ENCODE measurements at places on chromosomes 3 and 15. TPM values are rescaled to one million over a fixed set of nuclear protein-coding genes. Genes with fewer than 3 reads are reported as not detected.

UROC1 gene
- not detected for total RNA-seq

GP5 gene
- total RNA-seq: 0.13 TPM

MEGF11 gene
- total RNA-seq: not detected

GHRL gene
- 0.51 TPM for total RNA-seq

MORC1 gene
- not detected for total RNA-seq

CASR gene
- total RNA-seq: not detected

NPAP1 gene
- not detected for total RNA-seq

SH2D7 gene
- total RNA-seq: not detected

GPR149 gene
- total RNA-seq: not detected

DNA sequence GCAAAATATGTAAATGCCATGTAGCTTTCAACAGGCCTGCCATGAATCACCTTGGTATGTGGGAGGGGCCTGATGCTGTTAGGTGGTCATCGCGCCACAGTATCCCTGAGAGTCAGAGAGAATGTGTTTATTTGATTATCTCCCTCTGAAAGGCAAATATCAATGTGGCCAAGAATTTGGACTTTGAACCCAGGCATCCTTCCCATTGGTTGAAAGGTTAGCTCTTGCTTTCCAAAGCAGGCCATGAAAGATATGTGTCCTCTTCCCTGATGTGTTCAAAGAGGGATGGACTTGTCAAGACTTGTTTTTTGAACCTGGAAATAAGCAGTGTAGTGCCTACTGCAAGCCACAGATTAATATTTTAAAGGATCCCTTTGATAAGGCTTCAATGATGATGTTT, 36.7 kb downstream of the SRP14 start:
- no peak for DNase-seq

GRCh38 chr15:74823324-74823723, 3.1 kb upstream of the CPLX3 start:
- no peak for DNase-seq

- DNase-seq: peak; percentile 74
Observed at GRCh38 chr3:185253645-185254410, at the start of gene EHHADH. EHHADH (minus strand) TSS chr3:185254049; CDS start chr3:185254022, 27 bp downstream.

GRCh38 chr3:106635271-106635670, 742.0 kb upstream of the CCDC54 start:
- DNase-seq: no peak

DNA sequence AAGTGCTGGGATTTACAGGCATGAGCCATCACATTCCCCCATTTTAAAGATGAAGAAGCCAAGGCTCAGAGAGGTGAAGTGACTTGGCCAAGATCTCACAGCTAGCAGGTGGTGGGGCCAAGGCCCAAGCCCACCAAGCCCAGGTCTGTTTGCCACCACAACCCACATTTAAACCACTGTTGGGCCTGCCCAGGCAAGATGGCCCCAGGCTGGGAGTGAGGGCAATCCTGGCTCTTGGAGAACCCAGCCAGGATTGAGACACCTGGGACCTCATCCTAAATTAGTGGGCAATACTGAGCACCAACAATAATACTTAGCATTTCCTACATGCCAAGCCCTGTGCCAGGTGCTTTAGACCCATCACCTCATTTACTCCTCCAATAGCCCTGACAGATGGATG, 6.9 kb downstream of the IGDCC3 start:
- DNase-seq: no peak

GRCh38 chr15:59150185-59150584, 45.2 kb downstream of the CCNB2 start:
- no peak for DNase-seq

- DNase-seq: no peak
Observed at GRCh38 chr3:66255865-66256264, 35.1 kb downstream of the SLC25A26 start.

GRCh38 chr15:31974154-31974794, 56.0 kb upstream of the CHRNA7 start:
- no peak for DNase-seq

- DNase-seq: no peak
Observed at GRCh38 chr3:141164852-141165251, 66.8 kb upstream of the PXYLP1 start.

DNA sequence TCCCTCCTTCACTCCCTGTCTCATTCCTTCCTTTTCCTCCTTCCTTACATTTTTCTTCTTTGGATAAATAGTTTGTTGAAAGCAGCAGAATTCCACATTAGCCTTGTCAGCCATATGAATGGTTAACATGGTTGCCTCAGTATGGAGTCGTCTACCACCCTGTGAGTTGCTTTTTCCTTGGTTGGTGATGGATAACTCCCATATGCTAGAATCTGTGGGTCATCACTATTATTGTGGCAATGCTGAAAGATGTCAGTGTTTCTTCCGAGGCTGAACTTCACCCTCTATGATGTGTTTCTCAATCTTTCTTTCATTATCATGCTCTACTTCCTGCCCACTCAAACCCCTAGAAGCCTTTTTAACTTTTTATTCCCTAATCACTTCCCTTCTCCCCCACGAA, 481.8 kb upstream of the KCNMB2 start:
- no peak for DNase-seq

- no peak for DNase-seq
Observed at GRCh38 chr3:115401851-115402501, 221.3 kb upstream of the GAP43 start.

DNA sequence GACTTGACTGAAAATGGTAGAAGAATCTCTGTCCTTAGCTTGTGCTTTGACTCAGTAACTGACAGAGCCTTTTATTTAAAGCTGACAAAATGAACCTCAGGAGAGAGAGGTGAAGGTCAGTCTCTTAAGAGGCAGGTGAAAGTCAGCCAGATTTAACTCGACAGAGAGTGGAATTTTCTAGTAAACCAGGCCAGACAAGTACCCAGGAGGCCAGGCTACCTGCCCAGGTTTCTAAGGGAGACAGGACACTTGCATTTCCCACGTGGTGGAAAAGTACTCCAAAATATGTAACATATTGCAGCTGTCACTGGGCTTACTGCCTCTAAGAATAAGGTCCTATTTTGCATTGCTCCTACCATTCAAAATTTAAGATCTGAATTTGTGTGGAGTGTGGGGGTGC, 167.9 kb downstream of the FMN1 start:
- no peak for DNase-seq

- DNase-seq: no peak
Observed at GRCh38 chr3:183217548-183218332, 35.3 kb upstream of the B3GNT5 start.

DNA sequence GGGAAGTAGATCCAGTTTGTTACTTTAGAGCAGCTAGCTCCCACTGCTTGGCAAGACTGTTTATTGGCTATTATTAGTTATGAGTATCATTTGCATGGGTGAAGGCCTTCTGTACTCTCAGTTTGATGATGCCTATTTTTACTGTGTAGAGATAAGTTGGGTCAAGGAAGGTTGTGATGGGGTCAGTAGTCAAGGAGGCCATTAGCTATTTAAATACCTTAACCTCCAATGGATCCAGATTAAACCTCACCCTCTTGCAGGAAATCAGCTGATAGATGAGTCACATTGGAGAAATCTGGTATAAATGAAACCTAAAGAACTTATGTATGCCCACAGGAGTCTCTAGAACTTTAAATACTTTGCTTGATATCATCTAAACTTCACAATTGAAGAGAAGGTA, 45.0 kb downstream of the THBS1 start:
- peak; percentile 54 for DNase-seq

- no peak for DNase-seq
Observed at GRCh38 chr3:18442756-18443664, 17.9 kb upstream of the SATB1 start.

GRCh38 chr15:63079947-63080626, 37.5 kb downstream of the TPM1 start:
- no peak for DNase-seq

DNA sequence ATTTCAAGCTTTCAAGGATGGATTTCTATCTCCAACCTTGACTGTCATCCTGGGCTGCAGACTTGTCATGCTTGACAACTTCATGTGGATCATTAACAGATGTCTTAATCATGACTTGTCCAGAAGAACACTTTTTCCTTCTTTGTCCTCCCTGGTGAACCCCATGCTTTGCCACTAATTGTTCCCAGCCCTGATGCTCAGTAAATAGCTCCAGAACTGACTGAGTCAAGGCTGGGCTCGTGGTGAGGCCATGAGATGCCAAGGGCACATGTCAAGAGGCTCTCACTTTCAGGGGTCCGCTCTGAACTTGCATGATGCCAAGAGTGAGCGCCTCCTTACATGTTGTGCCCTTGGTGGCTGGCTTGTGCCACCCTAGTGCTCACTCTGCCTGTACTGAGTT, 48.9 kb upstream of the KY start:
- DNase-seq: no peak

DNA sequence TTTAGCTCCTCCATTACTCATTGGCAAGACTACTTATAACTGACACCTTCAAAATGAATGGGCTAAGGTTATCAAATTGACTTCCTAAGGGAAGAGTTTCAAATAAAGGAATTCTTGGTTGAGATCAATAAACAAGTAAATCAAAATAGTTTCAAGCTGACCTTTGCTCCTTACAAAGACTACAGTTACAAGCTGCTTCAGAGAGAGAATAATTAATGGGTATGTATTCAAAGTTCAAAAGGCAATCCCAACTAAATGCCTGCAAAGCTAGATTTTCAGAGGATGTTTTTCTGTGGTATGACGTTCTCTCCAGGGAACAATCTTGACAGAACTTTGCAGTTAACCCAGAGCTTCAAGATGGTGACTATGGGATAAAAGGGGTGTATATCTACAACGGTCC, 153.7 kb downstream of the SUCLG2 start:
- no peak for DNase-seq

GRCh38 chr3:135033737-135034136, 238.7 kb downstream of the EPHB1 start:
- no peak for DNase-seq

DNA sequence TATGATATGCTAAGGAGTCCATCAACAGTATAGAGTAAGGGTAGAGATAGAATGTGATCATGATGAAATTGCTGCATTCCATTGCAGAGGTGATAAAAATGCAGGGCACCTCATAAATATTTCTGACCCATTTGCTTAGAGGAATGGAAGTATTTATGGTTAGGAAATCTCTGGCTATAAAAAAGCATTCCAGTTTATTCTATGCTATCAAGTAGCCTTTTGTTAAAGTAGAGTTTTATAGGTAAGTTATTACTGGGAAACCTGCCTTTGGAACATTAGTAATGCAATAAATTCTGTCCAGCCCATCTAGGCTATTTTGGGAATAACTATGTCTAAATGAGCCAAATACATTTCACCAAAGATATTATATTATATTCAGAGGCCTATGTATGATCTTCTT, 19.8 kb upstream of the STRIT1 start:
- no peak for DNase-seq

- no peak for DNase-seq
Observed at GRCh38 chr3:187783098-187783497, 37.8 kb upstream of the BCL6 start.

DNA sequence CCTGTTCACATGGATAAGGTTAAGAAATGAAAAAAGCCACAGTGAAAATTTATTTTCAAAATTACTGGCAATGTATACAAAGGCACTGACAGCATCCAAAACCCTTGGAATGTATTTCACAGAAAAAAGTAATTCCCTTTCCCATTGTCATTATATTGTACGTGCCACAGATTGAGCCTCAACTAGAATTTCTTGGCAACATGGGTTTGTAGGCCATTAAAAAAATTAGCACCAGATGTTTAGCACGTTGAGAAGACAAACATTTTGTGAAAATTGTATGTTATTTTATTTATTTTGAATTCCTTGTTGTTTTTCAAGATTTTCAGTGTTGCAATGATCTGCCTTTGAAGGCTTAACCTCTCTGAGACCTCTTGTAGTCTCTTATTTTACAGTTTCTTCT, 76.3 kb upstream of the EPHB3 start:
- DNase-seq: no peak

DNA sequence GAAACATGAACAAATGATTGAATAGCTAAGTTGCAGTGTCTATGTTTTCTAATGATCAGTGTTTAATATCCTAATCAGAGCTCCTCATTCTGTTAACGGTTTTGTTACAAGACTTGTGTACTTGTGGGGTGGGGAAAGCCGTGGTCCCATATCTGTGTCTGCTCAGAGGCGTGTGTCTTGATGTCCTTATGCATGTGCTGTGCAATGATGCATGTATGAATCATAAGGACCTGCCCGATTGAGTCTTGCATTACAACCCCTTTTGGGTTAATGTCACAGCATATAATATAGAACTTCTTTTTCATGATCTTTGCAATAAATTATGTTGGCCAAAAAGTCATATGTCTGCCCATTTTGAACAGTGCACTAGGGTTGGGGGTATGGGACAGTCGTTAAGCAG, 233.4 kb downstream of the ITPR1 start:
- no peak for DNase-seq

Measured in dermis microvascular lymphatic vessel endothelial cell (primary cell).